ENCODE measurements at places on chromosomes 3 and 15. TPM values are rescaled to one million over a fixed set of nuclear protein-coding genes. Genes with fewer than 3 reads are reported as not detected.

DNA sequence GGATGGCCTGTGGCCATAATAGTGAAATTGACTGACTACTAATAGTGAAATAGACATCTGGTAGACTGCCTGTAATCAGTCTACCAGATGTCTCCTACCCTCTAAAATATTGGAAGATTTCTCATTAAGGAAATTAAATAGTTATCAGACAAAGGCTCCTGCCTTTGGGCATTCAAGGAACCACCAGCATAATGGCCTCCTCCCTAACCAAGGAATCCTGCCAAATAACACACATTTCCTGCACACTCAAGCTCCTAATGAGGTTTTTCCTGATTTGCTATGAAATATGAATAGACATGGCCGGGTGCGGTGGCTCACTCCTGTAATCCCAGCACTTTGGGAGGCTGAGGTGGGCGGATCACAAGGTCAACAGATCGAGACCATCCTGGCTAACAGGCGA is 14.6 kb downstream of the NUSAP1 start:
- no peaks in the 10 kb centered on the region for H3K4me1 ChIP-seq
- no peaks in the 10 kb centered on the region for H3K36me3 ChIP-seq
- H3K27me3 ChIP-seq, result no peaks in the 10 kb centered on the region

The CYP11A1 gene
- total RNA-seq, result 5.1 TPM

- no peaks in the 10 kb centered on the region for H3K36me3 ChIP-seq
- H3K27ac ChIP-seq, result no peak overlapping the region
- DNase-seq, result peak; percentile 28
- H3K27me3 ChIP-seq, result peaks cover 4% of the 10 kb centered on the region
Observed at GRCh38 chr3:132730891-132731580, 8.8 kb upstream of the NPHP3 start.

The SPTBN5 gene
- 5.2 TPM for total RNA-seq

- H3K4me3 ChIP-seq, result no peak overlapping the region
- H3K27me3 ChIP-seq, result no peaks in the 10 kb centered on the region
- no peak for DNase-seq
- no peaks in the 10 kb centered on the region for H3K36me3 ChIP-seq
Observed at GRCh38 chr3:40173227-40173721, 136.2 kb upstream of the EIF1B start.

The ITIH4 gene
- 28.2 TPM for total RNA-seq

The BNC1 gene
- total RNA-seq, result not detected

The DLL4 gene
- 0.10 TPM for total RNA-seq

- peaks cover 14% of the 10 kb centered on the region for H3K4me1 ChIP-seq
- no peak overlapping the region for H3K4me3 ChIP-seq
- no peak overlapping the region for H3K27ac ChIP-seq
- no peaks in the 10 kb centered on the region for H3K36me3 ChIP-seq
- H3K27me3 ChIP-seq, result no peaks in the 10 kb centered on the region
- no peak for DNase-seq
Observed at GRCh38 chr3:48426401-48426909, 3.4 kb downstream of the PLXNB1 start.

- H3K36me3 ChIP-seq, result no peaks in the 10 kb centered on the region
- DNase-seq, result peak; percentile 80
- no peak overlapping the region for H3K27ac ChIP-seq
- H3K4me3 ChIP-seq, result peak overlapping the region; percentile 84
Observed at GRCh38 chr15:98647026-98647773, 1.1 kb upstream of the IGF1R start.

DNA sequence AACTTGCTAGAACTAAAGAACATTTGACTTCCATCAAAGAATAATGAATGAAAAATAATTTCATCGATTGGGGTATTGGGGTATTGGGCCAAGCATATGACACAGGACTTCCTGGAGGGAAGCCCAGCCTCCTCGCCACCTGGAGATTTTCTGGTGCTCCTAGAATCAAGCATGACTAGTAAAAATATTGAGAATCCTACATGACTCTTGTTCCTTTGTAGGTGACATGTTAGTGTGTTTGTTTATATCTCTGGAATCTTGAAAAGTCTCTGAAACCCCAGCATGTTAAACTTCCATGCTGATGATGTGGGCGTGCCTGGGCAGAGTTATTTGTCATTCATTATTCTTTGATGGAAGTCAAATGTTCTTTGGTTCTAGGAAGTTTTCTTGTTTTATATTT is 90.1 kb upstream of the EPHB3 start:
- DNase-seq, result no peak
- no peak overlapping the region for H3K27ac ChIP-seq
- H3K27me3 ChIP-seq, result peaks cover 3% of the 10 kb centered on the region
- no peak overlapping the region for H3K4me3 ChIP-seq

The SLC12A8 gene
- total RNA-seq, result 0.61 TPM

The SOX14 gene
- not detected for total RNA-seq

DNA sequence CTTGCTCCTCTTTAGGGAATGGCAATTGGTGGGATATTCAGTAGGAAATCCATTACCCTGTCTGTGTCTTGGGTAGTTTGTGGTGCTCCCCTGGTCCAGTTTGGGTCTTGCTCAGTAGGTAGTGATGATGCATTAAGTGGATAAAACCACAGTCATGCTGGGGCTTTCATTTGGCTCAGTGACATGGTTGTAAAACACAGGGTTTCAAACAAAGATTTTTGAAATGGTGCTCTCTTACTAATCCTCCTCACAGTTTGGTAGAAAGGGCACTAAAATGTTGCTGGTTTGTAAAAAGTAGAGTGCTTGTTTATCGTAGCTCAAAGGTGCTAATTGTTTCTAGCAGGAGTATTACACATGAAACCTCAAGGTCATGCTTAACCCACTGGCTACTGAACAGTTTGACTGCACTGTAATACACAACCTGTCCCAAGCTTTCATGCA is 22.9 kb downstream of the BBX start:
- no peaks in the 10 kb centered on the region for H3K4me1 ChIP-seq
- no peak overlapping the region for H3K27ac ChIP-seq
- H3K27me3 ChIP-seq, result no peaks in the 10 kb centered on the region
- no peak for DNase-seq
- H3K4me3 ChIP-seq, result no peak overlapping the region

DNA sequence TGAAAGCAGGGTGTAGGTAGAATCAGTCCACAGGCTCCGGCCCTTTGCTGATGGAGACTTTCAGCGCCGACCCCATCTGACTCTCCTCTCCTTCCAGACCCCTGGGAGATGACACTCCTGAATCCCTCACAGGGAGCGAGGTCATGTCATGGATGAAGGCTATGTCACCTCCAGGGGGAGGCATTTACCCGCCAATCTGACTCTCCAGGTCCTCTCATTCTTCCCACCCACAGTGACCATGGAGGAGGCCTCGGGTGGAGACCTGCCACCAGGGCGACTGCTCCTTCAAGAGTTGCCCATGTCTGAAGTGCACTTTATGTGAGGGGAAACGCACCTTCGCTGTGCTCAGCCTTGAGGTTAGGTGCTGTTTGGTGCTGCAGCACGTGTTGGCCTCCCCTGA is 112.7 kb downstream of the KLF13 start:
- no peak overlapping the region for H3K27ac ChIP-seq
- DNase-seq, result no peak
- peaks cover 80% of the 10 kb centered on the region for H3K4me1 ChIP-seq
- no peaks in the 10 kb centered on the region for H3K27me3 ChIP-seq
- no peak overlapping the region for H3K4me3 ChIP-seq
- H3K36me3 ChIP-seq, result no peaks in the 10 kb centered on the region

DNA sequence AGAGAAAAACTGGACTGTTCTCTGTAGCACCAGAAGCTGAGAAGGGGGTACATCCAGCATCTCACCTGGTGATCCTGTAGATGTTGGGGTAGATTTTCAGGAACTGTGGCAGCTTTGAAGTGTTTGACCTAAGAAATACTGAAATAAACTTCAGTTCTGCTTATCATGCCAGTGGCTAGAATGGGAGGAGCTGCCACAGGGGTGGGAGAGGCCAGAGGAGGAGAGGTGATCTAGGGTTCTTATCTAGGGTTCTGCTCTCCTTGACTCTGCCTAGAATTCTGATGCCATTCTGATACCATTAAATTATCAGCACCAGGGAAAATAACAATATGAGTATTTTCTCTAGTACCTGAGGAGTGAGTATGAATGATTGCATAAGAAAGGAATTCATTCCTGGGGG is 10.2 kb upstream of the CPOX start:
- no peak for DNase-seq
- no peak overlapping the region for H3K27ac ChIP-seq
- no peak overlapping the region for H3K4me3 ChIP-seq
- no peaks in the 10 kb centered on the region for H3K4me1 ChIP-seq
- H3K27me3 ChIP-seq, result no peaks in the 10 kb centered on the region

DNA sequence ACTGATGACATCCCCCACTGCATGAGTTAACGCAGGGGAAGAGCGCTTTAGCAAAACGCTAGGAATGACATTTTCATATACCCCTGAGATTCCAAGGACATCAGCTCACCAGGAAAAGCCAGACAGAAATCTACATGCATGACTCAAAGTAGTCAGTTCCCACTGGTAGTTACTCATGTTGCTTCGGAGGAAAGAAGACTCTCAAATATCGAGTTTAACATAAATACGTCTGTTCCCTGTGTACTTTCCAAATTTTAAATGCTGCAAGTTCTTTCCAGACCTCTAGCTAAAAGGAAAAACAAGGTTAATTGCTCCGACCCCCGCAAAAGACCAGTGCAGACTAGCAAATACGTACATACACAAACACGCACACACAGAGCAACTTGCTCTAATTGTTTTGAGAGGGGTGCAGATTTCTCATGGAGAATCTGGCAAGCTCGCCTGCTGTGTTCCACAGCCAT is 115.4 kb upstream of the PRICKLE2 start:
- no peak for DNase-seq
- H3K27ac ChIP-seq, result no peak overlapping the region
- H3K36me3 ChIP-seq, result no peaks in the 10 kb centered on the region
- H3K4me3 ChIP-seq, result no peak overlapping the region
- H3K27me3 ChIP-seq, result no peaks in the 10 kb centered on the region

DNA sequence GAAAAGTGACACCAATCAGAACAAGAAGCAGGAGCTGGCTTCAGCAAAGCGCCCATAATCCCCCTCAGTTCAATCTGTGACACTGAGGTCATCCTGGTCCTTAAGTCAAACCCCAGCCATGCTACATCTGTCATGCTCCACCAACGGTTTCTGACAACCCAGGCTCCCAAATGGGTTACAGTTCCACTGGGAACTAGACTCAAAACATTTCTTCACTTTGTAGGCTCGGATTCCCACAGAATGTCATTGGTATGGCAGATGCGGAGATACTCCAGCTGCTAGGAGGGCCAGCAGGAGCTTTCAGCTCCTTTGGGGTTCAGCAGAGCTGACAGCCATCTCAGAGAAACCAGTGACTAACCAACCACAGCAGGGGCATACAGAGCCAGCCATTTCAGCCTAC is 48.9 kb downstream of the SUMF1 start:
- H3K36me3 ChIP-seq, result peaks cover 16% of the 10 kb centered on the region
- no peaks in the 10 kb centered on the region for H3K4me1 ChIP-seq
- no peaks in the 10 kb centered on the region for H3K27me3 ChIP-seq
- H3K4me3 ChIP-seq, result no peak overlapping the region

- DNase-seq, result no peak
- H3K27me3 ChIP-seq, result peaks cover 2% of the 10 kb centered on the region
- H3K27ac ChIP-seq, result no peak overlapping the region
- H3K4me3 ChIP-seq, result no peak overlapping the region
- H3K4me1 ChIP-seq, result no peaks in the 10 kb centered on the region
- no peaks in the 10 kb centered on the region for H3K36me3 ChIP-seq
Observed at GRCh38 chr3:52167240-52167639, 13.0 kb upstream of the POC1A start.

GRCh38 chr3:120622457-120622856 is 26.3 kb downstream of the NDUFB4 start:
- no peaks in the 10 kb centered on the region for H3K36me3 ChIP-seq
- no peak overlapping the region for H3K4me3 ChIP-seq
- no peak overlapping the region for H3K27ac ChIP-seq
- DNase-seq, result no peak

The SH2D7 gene
- not detected for total RNA-seq

The CFAP161 gene
- 1.3 TPM for total RNA-seq

DNA sequence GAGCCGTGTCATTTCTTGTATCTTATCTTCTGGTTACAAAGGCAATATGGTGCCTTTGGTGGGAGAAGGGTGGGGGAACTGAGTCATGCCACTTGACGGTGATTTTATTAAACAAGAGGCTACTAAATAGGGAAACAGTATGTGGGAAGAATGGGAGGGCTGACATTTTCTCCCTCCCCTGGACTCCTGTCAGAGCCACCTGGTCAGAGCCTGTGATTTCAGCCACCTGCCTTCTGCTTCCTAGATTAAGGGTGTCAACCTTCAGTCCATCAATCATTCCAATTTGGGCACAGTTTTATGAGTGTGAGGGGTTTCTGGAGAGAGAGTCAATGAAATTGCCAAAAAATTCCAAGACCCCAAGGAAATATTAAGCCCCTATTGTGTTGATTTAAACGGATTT is 87.4 kb downstream of the CHDH start:
- H3K27ac ChIP-seq, result no peak overlapping the region
- H3K4me1 ChIP-seq, result peaks cover 7% of the 10 kb centered on the region
- H3K27me3 ChIP-seq, result no peaks in the 10 kb centered on the region
- no peak overlapping the region for H3K4me3 ChIP-seq
- no peak for DNase-seq

DNA sequence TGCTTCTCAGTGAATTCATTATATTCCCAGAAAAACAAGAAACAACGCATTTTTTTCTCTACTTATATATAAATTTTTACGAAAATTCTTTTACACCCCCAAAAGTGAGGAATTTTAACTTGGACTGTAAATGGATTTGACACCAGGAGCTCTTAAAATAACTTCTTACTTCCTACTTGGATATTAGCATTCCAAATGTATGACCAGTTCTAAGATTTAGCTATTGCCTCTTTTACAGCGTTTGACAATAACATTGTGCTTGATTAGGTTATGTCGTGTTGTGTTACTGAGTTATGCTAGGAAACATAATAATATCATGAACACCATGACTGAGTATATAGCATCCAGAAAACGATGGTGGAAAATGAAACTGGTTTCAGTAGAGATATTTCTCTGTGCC is 177.0 kb downstream of the CNTN6 start:
- no peaks in the 10 kb centered on the region for H3K36me3 ChIP-seq
- no peak for DNase-seq
- no peak overlapping the region for H3K27ac ChIP-seq
- no peak overlapping the region for H3K4me3 ChIP-seq

The NR2E3 gene
- not detected for total RNA-seq

The KNG1 gene
- not detected for total RNA-seq

The ECT2 gene
- 4.8 TPM for total RNA-seq

DNA sequence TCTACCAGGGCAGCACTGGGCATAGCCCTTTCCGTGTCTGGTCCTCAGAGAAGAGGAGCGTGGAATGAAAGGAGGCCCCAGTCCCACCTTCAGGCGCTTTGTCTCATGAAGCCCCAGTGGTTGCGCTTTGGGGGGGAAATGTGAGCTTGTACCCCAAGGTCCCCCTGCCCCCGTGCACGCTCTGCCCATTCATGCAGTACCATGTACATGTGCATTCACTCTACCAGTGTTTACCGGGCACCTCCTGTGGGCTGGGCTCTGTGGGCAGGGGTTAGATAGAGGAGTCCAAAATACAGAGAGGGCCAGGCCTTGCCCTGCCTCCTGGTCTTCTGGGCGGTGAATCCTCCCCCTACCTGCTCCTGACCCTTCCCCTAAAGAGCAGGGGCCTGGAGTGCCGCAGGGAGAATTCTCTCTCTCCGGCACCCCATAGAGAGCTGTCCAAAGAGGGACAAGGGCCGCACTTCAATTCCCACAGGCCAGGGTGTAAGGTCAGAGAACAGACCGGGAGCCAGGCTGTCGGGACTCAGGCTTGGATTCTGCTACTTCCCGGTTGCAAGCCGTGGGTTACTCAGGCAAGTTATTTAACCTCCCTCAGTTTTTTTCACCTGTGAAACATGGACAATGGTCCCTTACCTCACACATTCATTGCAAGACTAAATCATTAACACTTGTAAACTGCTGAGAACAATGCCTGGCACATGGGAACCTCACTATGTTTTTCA is 153.4 kb downstream of the MEGF11 start:
- H3K4me3 ChIP-seq, result no peak overlapping the region
- no peaks in the 10 kb centered on the region for H3K4me1 ChIP-seq
- no peak overlapping the region for H3K27ac ChIP-seq
- no peaks in the 10 kb centered on the region for H3K27me3 ChIP-seq
